CD4-positive, alpha-beta T cell (primary cell): ENCODE measurements at places on chromosomes 2 and 18. TPM values are rescaled to one million over a fixed set of nuclear protein-coding genes. Genes with fewer than 3 reads are reported as not detected.

Gene DNMT3A
- total RNA-seq, result 57.1 TPM

Gene PARD3B
- total RNA-seq, result 1.9 TPM

Gene PHOSPHO2
- total RNA-seq, result 4.5 TPM

Gene BBS5
- 2.2 TPM for total RNA-seq

Gene DQX1
- total RNA-seq, result not detected

Gene SLC40A1
- 8.2 TPM for total RNA-seq

Gene BOD1L2
- not detected for total RNA-seq

Gene ZNF516
- 29.3 TPM for total RNA-seq

Gene IL36RN
- not detected for total RNA-seq

Gene TNP1
- total RNA-seq, result not detected

Gene TUBB8B
- total RNA-seq, result not detected

Gene EML6
- total RNA-seq, result 0.22 TPM

Gene FBXO48
- total RNA-seq, result 0.44 TPM

Gene CAPN14
- 0.20 TPM for total RNA-seq

Gene DOK6
- total RNA-seq, result not detected

Gene CYP1B1
- total RNA-seq, result 0.17 TPM

Gene EPHA4
- 85.7 TPM for total RNA-seq

Gene TMEM200C
- total RNA-seq, result not detected

Gene PRPF40A
- 148 TPM for total RNA-seq

Gene B3GNT7
- 0.89 TPM for total RNA-seq

Gene RMDN2
- total RNA-seq, result 3.3 TPM

Gene GRB14
- not detected for total RNA-seq

Gene ERFE
- not detected for total RNA-seq

Gene POTEI
- total RNA-seq, result not detected

Gene NEUROD1
- total RNA-seq, result not detected

Gene SPATA3
- total RNA-seq, result not detected

Gene C2orf49
- 29.4 TPM for total RNA-seq

Gene SPDYA
- total RNA-seq, result 12.7 TPM

Gene EVX2
- not detected for total RNA-seq

Gene G6PC2
- not detected for total RNA-seq

Gene CHMP1B
- 64.4 TPM for total RNA-seq

Gene ANKRD30B
- not detected for total RNA-seq

Gene PPP1R1C
- not detected for total RNA-seq

Gene RAB1A
- 87.6 TPM for total RNA-seq

Gene TPGS2
- total RNA-seq, result 19.0 TPM

Gene IL37
- total RNA-seq, result not detected

Gene MC2R
- not detected for total RNA-seq

Gene COL3A1
- total RNA-seq, result not detected

Gene EIPR1
- 12.4 TPM for total RNA-seq

Gene MEX3C
- total RNA-seq, result 76.1 TPM

Gene SSB
- 174 TPM for total RNA-seq

Gene TUBA4B
- total RNA-seq, result not detected

Gene KLHL14
- not detected for total RNA-seq

Gene CCDC148
- not detected for total RNA-seq

Gene EFEMP1
- total RNA-seq, result not detected

Gene SRD5A2
- not detected for total RNA-seq

Gene RGPD4
- total RNA-seq, result 0.63 TPM

Gene TGOLN2
- 175 TPM for total RNA-seq

Gene MC5R
- not detected for total RNA-seq

Gene GATA6
- total RNA-seq, result 0.14 TPM
